ENCODE measurements at places on chromosomes 4 and X. TPM values are rescaled to one million over a fixed set of nuclear protein-coding genes. Genes with fewer than 3 reads are reported as not detected.

DNA sequence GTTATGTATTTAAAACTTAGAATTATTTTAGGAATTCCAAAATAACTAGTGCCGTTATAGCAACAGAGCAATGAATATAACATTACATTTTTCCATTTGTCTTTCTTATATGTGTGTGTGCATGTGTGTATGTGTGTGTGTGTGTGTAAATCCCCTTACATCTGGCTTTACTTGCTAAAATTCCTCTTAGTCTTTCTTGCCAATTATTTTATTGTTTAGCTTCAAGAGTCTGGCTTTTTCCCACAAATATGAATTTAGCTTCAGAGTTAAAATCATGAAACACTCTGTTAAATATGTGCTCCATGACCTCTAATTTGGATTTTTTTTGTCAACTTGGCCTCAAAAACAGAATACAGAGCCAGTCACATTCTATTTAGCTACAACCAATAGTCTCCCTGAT lies 18.9 kb downstream of the FGF13 start:
- no peak for DNase-seq

DNA sequence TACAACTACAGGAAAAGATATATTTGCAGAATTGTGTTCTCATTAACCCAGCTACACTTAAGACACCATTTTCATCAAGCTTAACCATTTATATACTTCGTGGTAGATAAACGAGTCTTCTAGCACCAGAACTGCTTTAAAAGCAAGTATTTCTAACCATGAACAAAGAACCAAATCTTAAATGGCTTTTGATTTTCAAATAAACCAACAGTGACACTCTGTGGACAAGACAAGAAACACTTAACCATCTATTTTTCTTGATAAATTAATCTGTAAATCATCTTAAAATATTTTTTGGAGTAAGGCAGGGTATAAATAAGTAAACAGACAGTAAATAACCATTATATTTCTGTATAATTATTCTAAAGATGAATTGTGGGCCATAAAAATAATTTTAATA lies 10.2 kb downstream of the BEND2 start:
- DNase-seq: no peak

GRCh38 chr4:47235721-47236120 lies 204.4 kb downstream of the GABRB1 start:
- no peak for DNase-seq

DNA sequence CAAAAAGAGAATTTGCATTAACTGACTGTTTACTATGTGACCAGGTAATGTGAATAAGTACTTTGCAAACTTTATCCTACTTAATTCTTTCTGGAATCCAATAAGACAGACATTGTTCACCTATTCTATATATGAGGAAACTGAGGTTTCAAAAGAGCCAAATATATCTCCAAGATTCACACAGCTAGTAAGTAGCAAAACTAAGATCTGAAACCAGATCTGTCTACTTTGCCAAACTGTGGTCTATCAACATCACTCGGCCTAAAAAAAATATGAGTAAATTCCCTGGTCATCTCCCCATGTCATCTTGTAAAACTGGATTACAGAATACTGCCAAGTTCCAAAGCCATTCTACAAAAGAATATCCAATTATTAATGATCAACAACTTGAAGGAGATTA lies 52.8 kb downstream of the ANAPC10 start:
- no peak for DNase-seq

- DNase-seq: no peak
Observed at GRCh38 chr4:82747686-82748575, 50.7 kb downstream of the SCD5 start.

DNA sequence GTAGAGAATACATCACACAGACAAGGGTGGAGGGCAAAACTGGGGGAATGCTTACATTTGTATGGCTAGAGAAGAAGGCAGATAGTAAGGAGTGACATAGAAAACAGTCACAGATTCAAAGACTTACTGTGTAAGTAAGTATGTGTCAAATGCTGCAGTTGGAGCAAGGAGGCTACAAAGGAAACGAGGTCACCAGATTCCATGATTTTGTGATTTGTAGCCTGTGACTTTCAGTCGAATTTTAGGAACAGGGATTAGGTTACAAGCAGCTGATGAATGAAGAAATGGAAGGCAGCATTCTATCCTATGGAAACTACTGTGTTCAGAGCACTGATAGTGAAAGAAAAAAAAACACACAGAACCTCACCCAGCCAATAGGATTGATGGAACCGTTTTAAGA lies 407.9 kb downstream of the IL15 start:
- DNase-seq: no peak

DNA sequence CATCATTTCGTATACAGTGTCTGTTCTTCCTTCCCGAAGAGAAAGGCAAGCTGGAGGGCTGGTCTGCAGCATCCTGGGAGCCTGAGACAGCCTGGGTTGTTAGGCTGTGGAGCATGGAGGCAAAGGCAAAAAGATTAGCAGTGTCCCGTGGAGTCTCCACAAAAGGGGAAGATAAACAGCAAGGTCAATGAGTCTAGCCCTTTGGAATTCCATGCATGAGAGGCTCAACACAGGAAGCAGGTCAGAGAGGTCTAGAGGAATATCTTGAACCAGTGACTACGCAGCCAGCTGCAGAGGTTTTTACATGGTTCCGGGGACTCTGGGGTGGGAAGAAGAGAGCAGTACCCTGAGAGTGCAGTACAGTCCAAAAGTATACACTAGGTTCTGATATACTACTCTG lies 12.2 kb upstream of the MCF2 start:
- no peak for DNase-seq

DNA sequence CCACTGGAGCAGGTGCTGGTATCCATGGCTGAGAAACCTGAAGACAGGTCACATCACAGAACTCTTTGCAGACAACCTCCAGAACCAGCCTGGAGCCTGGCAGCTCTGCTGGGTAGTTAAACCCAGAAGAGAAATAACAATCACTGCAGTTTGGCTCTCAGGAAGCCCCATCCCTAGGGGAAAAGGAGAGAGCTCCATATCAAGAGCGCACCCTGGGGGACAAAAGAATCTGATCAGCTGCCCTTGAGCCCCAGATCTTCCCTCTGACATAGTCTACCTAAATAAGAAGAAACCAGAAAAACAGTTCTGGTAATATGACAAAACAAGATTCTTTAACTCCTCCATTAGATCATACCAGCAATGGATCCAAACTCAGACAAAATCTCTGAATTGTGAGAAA lies 823.2 kb upstream of the FRG1 start:
- DNase-seq: no peak

STATH gene
- polyA plus RNA-seq: not detected

DNA sequence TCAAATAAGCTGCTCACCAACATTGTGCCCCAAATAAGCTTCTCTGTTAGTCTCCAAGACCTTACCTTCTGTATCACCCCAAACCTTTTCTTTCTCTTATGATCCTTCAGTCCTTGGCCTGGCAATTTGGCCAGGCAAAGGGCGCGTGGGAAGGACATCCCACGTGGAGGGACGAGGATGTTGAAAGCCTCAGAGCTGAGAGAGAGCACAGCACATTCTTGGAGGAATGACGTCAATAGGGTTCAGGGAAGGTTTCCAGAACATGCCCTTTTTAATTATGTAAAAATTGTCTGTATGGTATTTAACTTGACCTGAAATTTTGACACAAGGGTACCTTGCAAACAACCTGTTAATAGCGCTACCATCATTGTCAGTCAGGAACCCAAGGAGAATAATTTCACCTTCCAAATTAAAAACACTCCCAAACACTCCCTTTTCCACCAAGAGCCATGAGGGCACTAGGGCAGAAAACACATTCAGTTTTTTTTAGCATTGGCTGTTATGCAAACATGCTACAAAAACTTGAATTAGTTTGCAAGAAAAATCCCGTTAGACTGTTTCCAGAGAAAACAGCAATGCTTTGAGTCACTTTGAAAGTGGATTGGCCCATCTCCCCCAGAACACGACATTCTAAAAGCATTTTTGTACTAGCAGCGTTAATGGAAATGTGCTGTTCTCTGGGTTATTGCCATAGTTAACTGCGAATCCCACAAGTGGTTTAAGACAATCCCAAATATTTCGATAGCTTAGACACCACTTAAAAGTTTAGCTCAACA lies 183.2 kb upstream of the PUDP start:
- peak; percentile 64 for DNase-seq

- DNase-seq: no peak
Observed at GRCh38 chr4:102736636-102737549, 23.9 kb downstream of the MANBA start.

DNA sequence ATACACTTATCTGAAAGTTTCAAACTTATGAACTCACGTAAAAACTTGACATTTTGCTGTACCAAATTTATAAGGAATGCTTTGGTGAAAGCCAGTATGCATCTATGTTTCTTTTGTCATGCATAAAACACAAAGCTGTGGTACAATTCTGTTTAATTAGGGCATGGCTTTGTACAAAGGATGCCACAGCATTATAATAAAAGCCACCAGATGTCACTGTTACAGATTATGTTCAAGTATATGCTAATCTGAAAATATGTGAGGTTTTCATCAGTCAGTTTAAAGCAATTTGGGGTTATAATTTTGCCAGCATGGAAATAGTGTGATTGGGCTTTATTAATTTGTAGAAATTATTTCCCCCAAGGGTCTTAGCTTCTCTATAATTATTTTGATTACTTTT lies 69.0 kb downstream of the ATOH1 start:
- DNase-seq: no peak

DNA sequence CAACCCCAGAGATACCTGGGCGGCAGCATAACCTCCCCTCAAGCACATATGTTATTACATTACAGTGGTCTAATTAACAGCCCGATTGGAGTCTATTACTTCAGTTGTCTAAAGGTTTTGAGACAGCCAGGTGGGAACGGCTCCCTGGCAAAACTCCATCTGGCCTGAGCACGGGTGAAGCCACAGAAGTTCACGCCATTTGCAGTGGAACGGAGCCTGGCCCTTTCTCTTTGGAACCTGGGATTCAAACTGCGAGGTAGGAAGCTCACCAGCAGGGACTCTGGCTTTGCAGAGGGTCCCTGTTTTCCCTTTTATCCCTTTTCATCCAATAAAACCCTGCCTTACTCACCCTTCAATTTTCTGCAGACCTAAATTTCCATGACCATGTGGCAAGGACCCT lies 45.9 kb upstream of the NEIL3 start:
- DNase-seq: no peak

CT45A3 gene
- not detected for polyA plus RNA-seq

ERVMER34-1 gene
- polyA plus RNA-seq: not detected

- DNase-seq: no peak
Observed at GRCh38 chrX:136555694-136556093, 23.7 kb downstream of the VGLL1 start.

AKAP4 gene
- not detected for polyA plus RNA-seq

NLGN4X gene
- 0.13 TPM for polyA plus RNA-seq
